Bronchial smooth muscle cell (primary cell): ENCODE measurements at places on chromosomes 5 and 9. TPM values are rescaled to one million over a fixed set of nuclear protein-coding genes. Genes with fewer than 3 reads are reported as not detected.

GPR151 gene
- not detected in 2 replicates for total RNA-seq

GARIN3 gene
- total RNA-seq, result not detected in 2 replicates

RLN1 gene
- total RNA-seq, result not detected in 2 replicates

C9orf153 gene
- 0.09 and 0.32 TPM in 2 replicates for total RNA-seq

C5orf58 gene
- not detected in 2 replicates for total RNA-seq

PHYHD1 gene
- total RNA-seq, result 16.2 and 16.3 TPM in 2 replicates

OSTF1 gene
- 38.5 and 40.3 TPM in 2 replicates for total RNA-seq

SPATA31D3 gene
- not detected in 2 replicates for total RNA-seq

SHC3 gene
- 20.9 and 38.0 TPM in 2 replicates for total RNA-seq

SLC22A4 gene
- 1.2 and 4.4 TPM in 2 replicates for total RNA-seq

HRCT1 gene
- 0.16 and 0.17 TPM in 2 replicates for total RNA-seq

TICAM2 gene
- 3.0 and 4.1 TPM in 2 replicates for total RNA-seq

NHP2 gene
- total RNA-seq, result 44.6 and 79.6 TPM in 2 replicates
